ENCODE measurements at places on chromosomes 1 and 21. TPM values are rescaled to one million over a fixed set of nuclear protein-coding genes. Genes with fewer than 3 reads are reported as not detected.

The AKNAD1 gene
- not detected for total RNA-seq

DNA sequence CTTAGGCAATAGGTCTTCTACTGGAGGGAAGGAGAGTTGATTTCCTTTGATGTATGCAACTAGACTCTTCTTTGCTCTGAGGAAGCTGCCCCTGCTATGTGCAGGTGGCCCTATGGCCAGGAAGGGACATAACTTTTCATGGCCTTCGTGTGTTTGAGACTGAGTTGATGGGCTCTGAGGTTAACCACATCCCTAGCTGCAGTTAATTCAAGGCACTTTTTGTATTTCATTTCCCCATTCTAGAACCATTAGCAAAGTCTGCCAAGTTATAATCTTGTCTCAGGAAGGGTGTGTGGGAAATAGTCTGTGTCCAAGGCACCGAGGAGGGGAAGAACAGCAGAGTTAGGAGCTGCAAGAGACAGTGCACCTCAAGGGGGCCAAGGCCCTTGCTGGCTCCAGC, 2.5 kb downstream of the FCRL4 start:
- DNase-seq, result no peak

DNA sequence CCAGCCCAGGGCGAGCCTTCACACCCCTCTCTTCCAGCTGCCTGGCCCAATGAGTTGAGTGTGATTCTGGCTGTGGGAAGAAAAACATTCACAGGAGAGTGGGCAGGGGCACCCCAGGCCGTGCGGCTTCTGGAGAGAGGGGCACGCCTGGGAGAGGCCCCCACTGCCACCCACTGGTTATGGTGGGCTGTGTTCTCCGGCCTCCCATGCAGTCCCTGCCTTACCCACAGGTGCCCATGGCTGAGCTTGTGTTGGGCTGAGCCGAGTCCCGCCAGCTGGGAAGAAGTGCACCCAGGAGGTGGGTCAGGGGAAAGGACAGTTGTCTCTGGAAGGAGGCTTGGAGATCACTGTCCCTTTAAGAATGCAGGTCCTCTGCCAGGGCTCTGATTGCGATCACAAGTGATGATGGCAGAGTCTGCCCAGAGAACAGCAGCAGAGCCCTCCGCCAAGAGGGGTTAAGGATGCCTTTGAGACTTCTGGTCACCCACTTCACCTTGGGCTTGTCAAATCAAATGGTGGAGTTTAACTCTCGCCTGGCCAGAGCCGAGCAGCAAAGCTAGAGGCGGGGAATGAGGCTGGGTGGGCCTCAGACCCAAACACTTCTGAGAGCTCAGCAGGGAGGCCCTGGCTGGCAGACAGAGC, 124.7 kb upstream of the ARHGEF16 start:
- no peak for DNase-seq

- no peak for DNase-seq
These were observed 274.3 kb downstream of the KAZN start for GRCh38 chr1:14872762-14873161.

- DNase-seq, result no peak
These were observed 117.7 kb downstream of the NUF2 start for GRCh38 chr1:163439471-163439870.

GRCh38 chr1:67041841-67042503, 12.0 kb downstream of the SLC35D1 start:
- peak; percentile 63 for DNase-seq

GRCh38 chr1:115753830-115754229, 14.7 kb downstream of the CASQ2 start:
- no peak for DNase-seq

DNA sequence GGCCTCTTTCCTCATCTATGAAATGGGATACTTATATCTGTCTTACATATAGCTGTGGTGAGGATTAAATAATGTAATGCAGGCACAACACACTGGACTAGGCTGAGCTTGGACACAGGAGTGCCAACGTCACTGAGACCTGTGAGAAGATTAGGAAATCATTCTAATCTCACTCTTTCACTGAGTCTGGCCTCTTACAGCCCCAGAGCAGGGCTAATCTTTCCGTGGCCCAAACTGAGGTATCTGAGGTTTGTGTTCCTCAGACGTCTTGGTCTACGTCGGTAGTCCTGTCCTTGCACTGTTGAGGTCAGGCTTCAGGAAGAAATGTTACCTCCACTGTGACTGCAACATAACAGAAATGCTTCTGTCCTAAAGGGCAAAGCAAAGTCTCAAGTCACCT, 22.6 kb upstream of the A3GALT2 start:
- no peak for DNase-seq

GRCh38 chr1:242784084-242784483, 259.6 kb upstream of the PLD5 start:
- no peak for DNase-seq

Measured in HFFc6 (cell line).